ENCODE measurements at places on chromosomes 12 and 14.

DNA sequence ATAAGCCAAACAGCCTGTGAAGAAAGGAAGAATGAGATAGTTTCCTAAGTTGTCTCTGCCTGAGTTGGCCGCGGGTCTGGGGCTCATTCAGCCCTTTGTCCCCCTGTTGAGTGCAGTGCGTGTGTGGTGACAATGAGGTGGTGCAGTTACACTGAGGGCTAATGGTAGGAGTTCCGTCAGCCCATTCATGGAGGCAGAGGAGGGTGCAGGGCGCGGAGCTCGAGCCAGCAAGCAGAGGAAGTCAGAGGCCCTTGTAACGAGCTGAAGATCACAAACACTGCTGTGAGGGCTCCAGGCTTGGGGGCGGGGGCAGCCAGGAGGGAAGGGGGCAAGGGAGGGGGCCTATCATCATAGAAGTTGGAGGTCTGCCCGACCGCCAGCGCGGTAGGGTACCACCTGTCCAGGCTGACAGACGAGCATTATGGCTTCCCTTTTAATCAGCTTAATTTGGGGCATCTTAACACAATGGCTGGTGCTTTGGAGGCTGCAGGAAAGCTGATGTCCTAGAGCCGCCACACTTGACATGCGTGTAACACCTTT, 20.5 kb downstream of the CCND2 start:
- no peak for DNase-seq

DNA sequence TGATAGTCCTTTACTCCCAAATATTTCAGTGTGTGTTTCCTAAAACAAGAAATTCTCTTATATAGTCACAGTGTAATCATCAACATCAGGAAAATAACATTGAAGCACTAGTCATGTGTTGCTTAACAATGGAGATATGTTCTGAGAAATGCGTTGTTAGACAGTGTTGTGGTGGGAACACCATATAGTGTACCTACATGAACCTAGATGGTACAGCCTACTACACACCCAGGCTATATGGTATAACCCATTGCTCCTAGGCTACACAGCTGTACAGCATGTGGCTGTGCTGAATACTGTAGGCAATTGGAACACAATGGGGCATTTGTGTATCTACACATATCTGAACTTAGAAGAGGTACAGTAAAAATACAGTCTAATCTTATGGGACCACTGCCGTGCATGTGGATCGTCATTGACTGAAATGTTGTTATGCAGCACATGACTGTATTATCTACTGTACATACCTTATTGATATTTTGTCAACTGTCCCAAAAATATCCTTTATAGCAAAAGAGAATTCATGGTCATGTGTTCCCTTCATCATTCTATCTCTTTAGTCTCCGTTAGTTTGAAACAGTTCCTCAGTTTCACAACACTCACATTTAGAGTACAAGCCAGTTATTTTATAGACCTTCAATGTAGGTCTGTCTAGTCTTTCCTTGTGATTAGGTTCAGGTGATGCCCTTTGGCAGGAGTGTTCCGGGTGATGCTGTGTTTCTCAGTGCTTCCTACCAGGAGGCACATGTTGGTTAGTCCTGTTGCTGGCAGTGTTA, 109.7 kb downstream of the SLC25A47 start:
- DNase-seq: no peak

DNA sequence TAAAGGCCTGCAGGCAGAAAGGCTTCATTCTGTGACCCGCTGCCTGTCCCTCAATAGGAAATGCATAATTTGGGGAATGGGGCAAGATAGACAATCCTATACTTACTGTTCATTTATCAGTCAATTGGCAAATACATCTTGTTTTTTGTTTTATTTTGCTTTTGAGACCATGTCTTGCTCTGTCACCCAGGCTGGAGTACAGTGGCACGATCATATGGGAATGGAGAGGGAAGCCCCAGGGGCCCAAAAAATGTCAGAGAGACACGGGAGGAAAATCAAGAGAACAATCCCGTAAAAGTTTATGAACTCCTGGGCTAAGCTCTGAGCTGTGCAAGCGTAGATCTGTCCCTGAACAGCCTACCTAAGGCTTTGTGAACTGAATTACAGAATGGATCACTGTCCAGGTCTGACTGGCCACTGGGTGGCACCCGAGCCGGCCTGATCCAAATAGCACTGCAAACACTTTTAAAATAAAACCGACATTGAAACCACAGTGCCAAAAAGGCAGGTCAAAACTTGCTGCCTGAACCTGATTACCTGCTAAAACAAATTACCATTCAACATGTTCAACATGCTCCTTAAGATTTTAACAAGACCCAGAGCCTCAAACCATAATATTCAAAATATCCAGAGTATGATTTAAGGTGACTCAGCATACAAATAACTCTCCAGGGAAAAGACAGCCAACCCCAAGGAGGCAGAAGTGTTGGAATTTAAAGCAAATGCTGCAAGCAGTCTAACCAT, 11.8 kb downstream of the COPS7A start:
- peak; percentile 35 for DNase-seq

- DNase-seq: no peak
Observed at GRCh38 chr12:13935169-13935568, 46.2 kb downstream of the GRIN2B start.

GRCh38 chr14:96079066-96079465, 39.9 kb downstream of the C14orf132 start:
- DNase-seq: no peak

DNA sequence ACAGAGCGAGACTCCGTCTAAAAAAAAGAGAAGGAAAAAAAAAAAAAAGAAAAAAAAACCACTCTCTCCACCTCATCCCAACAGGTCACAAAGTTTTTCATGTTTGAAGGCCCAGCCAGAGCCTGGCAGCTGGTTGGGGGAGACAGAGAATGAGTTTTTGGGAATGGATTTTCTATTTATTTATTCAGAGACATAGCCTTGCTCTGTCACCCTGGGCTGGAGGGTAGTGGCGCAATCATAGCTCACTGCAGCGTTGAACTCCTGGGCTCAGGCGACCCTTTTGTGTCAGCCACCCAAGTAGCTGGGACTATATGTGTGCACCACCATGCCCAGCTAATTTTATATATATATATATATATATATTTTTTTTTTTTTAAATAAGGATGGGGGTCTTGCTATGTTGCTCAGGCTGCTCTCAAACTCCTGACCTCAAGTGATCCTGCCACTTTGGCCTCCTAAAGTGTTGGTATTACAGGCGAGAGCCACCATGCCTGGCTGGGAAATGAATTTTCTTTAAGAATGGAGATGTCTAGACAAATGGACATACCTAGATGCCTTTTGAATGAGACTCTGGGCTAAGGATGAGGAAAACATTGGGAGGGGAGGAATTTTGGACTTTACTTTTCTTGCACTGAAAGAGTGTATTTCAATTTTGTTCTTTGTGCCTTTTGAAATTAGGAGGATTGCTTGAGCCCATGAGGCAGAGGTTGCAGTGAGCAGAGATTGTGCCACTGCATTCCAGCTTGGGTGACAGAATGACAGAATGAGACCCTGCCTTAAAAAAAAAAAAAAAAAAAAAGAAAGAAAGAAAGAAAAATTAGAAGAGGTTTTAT, 16.9 kb upstream of the PPP1R1A start:
- DNase-seq: no peak

DNA sequence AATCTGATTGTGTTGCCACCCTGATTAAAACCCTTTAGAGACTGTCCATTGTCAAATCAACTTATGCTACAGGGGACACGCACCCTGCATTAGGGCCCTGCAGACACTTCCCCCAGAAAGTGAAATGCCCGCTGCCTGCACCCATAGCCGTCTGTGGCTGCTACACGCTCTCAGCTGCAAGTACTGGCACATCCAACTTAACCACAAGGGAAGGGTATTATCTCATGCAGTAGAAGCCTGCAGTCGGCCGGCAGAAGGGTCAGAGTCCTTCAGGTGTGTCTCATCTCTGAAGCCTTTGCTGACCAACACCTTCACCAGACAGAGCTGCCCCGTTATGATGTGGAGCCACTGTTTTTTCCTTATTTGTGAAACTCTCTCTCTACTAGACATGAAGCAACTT, 20.8 kb downstream of the CFAP251 start:
- DNase-seq: no peak

- no peak for DNase-seq
Observed at GRCh38 chr14:91681118-91681517, 50.8 kb downstream of the CATSPERB start.

DNA sequence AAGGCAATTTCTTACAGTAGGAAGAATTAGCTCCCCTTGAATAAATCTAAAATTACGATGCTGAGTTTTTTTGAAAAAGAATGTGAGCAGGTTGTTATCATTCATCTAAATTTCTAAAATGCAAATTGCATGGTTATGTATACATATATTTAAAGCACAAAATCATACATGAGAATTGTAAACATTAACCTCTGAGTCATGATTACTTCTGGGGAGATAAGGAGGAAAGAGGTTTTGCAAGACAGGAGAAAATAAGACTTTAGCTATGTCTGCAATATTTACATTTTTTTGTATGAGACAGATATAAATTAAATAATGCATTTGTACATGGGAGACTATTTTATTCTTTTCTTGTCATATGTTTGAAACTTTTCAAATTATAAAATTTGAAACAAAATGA, 72.2 kb downstream of the TSPAN8 start:
- no peak for DNase-seq

DNA sequence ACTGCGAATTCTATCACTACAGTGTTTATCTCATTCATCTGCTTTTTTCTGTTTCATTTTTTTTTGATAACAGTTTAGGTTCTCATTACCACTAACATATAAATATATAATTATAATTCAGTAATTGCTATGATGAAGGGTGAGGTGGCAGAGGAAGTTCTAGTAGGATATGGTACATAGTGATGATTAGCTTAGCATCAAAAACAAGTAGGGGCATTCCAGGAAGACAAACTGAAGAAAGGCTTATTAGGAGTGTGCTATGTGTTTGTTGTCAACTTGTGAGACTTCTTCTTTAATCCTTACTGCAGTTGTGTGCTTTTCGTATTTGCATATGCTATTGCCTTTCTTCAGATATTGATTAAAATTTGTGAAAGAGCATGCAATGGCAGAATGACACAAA, 20.6 kb downstream of the FUT8 start:
- no peak for DNase-seq

GRCh38 chr12:14664434-14665023, 31.9 kb downstream of the GUCY2C start:
- DNase-seq: peak; percentile 1

DNA sequence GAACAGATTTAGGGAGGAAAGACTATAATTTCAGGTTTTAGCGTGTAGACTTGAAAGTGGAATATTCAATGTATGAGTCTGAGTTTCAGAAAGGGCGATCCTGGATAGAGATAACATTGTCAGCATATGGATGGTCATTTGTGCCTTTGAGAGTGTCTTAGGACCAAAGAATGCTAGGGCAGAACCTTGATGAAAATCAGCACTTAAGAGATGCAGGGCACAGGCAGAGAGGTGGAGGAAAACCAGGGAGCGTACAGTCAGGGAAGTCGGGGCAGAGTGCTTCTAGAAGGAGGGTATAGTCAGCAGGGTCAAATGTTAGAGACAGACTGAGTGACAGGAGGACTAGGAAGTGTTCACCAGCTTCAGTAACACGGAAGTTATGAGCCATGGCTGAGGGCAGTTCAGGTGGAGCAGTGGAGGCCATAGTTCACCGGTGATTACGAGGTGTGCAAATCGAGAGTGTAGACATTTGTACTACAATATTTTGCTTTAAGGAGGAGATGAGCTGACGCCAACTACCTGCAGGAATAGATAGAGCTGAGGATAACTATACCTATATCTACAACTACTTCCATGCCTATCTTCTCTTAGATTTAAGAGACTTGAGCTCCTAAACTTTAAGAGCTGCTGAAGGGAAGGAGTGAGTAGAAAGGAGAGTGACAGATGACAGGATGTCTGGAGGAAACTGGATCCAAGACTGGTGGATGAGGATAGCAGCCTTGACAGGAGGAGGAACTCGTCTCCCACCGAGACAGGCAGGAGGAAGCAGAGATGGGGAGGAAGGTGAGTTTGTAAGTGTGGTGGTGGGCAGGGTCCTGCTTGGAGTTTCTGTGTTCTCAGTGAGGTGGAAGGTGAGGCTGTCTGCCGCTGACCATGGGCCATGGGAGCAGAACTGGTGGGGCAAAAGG, 6.5 kb downstream of the CBLN3 start:
- DNase-seq: no peak

- DNase-seq: no peak
Observed at GRCh38 chr12:45986641-45987339, 3.6 kb downstream of the SCAF11 start.

DNA sequence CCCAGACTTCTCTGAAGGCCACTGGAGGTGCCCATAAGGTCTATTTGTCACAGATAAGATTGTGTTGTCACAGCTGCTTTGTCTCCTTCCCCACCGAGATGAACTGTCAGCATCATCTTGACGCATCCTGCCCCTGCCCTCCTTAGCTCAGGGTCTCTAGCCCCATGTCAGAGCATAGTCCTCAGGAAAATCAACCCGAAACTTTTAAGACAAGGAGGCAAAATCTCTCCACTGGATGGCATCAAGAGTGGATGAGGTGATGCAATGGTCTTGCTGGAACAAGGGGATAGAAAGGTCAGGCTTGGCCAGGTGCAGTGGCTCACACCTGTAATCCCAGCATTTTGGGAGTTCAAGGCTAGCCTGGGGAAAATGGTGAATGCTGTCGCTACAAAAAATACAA, 8.2 kb downstream of the KRT79 start:
- no peak for DNase-seq

GRCh38 chr12:108175310-108175709, 46.2 kb downstream of the WSCD2 start:
- peak; percentile 57 for DNase-seq

DNA sequence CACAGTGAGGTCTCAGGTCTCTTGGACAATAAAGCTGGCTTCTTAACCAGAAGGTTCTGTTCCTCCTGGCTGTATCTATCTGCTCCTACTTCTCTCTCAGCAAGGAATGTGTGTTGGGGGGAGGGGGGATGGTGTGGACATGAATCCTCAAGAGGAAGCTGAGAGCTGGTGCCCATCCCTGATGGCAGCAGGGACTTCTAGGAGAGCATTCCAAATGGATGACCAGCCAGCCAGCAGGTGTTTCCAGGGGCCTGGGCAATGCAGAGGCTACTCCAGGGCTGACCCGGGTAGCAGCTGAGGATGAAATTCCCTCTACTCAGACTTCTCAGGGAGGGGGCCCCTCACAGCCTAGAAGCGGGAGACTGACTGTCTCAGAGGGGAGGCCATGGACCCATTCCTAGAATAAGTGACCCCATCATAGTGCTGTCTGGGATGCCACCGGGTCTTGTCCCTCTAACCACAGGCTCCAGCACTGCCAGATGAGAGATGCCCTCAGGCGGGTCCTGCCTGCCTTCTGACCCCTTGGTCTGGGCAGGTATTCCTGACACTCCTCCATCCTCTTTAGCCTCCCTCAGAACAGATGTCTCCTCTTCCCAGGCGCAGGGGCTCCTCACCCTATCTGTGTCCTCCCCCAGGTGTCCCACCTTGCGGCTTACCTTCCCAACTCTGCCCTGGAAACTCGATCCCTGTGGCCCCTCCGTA, 1.2 kb downstream of the RAB15 start:
- no peak for DNase-seq

- no peak for DNase-seq
Observed at GRCh38 chr12:118727196-118727978, 254.0 kb upstream of the SRRM4 start.
